ENCODE measurements at places on chromosomes 3 and 15. TPM values are rescaled to one million over a fixed set of nuclear protein-coding genes. Genes with fewer than 3 reads are reported as not detected.

ATG7 gene
- total RNA-seq = 45.8 TPM

ITPKA gene
- total RNA-seq = not detected

CLDN16 gene
- 0.38 TPM for total RNA-seq

- no peak for DNase-seq
Measured at GRCh38 chr3:122263058-122263457, 62.0 kb upstream of the CSTA start.

DNA sequence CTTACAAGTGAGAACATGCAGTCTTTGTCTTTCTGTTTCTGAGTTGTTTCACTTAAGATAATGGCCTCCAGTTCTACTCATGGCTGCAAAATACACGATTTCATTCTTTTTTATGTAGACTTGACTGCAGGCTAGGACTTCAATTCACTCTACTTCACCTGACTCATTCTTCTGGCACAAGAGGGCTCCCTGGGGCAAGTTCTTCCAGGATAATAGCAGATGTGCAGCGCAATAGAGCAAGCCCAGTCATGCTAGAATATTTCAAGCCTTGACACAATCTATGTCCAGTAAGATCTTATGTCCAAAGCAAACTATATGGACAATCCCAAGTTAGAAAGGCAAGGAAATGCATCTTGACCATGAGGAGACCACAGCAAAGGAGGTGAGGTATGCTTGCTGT, 211.7 kb upstream of the GADL1 start:
- DNase-seq = no peak

- peak; percentile 85 for DNase-seq
Measured at GRCh38 chr3:195094191-195094921, 176.6 kb downstream of the XXYLT1 start.

- DNase-seq = no peak
Measured at GRCh38 chr15:68504681-68505170, 72.8 kb upstream of the ITGA11 start.

GRCh38 chr3:156957715-156958114, 131.6 kb downstream of the LEKR1 start:
- no peak for DNase-seq

GRCh38 chr3:42229942-42230688, 35.9 kb downstream of the CCK start:
- no peak for DNase-seq
